ENCODE measurements at places on chromosomes 4 and X. TPM values are rescaled to one million over a fixed set of nuclear protein-coding genes. Genes with fewer than 3 reads are reported as not detected.

The NAAA gene
- 15.2 TPM for total RNA-seq

The MAD2L1 gene
- total RNA-seq, result 1.9 TPM

The FMR1NB gene
- total RNA-seq, result not detected

DNA sequence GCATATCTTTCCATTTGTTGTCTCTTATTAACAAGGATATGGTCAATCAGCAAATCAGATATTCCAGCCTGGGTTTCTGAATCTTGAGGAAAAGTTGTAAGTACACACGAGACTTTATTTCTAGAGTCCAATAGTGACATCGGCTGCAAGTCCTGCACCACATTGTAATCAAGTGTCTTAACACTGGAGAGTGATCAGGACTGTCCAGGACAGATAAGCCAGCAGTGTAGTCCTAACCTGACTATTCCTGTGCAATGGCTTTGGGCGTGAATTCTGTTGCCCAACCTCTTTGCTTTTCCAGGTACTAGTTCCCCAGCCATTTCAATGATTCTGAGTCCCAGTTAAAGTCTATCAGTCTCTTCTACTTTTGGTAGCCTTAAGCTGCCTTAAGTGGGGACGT is 395.0 kb downstream of the PCDH10 start:
- no peak for DNase-seq

DNA sequence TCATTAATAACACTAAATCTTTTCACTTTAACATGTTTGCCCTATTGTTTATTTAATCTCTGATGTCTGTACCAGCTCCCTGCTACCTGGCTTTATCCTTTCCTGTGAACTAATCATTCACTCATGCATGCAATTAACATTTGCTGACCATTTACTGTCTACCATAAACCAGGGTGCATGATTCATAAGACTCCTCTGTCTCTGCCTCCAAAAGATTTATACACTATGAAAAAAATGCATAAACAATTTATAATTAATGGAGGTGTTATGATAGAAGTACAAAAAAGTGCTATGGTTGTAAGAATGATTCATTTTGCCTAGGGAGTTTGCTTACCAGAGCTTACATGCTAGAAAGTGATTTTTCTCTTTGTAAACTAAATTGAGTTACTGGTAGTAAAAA is 24.5 kb upstream of the CPEB2 start:
- no peak for DNase-seq

- no peak for DNase-seq
These were observed 98.2 kb upstream of the PRKX start for GRCh38 chrX:3811331-3812311.

DNA sequence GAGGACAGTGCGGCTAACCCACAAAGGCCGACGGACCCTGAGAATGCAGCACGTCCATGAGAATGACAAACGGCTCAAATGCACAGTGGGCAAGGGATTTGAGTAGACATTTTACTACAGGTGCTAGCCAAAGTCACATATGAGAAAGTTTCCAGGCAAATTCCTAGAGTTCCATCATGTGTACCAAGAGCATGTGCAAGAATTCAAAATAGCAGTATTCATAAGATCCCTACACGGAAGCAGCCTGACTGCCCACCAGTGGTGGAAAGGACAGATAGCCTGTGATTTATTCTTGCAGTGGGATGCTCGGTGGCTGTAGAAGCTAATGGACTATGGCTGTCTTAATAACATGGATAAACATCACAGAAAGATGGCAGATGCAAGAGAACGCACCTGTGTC is 68.0 kb downstream of the RGS12 start:
- DNase-seq, result no peak

- DNase-seq, result no peak
These were observed 201.7 kb downstream of the TBCK start for GRCh38 chr4:106114270-106114669.

- peak; percentile 85 for DNase-seq
These were observed 345.4 kb upstream of the GATB start for GRCh38 chr4:152106113-152106763.
